Stimulated activated CD4-positive, alpha-beta T cell treated with anti-CD3 and anti-CD28 coated beads, Interleukin-4, amount 100 ng/mL, for 48 hours (primary cell): ENCODE measurements at places on chromosomes 4 and X.

- no peak for DNase-seq
Observed at GRCh38 chr4:76718831-76719230, 179.1 kb downstream of the SOWAHB start.

DNA sequence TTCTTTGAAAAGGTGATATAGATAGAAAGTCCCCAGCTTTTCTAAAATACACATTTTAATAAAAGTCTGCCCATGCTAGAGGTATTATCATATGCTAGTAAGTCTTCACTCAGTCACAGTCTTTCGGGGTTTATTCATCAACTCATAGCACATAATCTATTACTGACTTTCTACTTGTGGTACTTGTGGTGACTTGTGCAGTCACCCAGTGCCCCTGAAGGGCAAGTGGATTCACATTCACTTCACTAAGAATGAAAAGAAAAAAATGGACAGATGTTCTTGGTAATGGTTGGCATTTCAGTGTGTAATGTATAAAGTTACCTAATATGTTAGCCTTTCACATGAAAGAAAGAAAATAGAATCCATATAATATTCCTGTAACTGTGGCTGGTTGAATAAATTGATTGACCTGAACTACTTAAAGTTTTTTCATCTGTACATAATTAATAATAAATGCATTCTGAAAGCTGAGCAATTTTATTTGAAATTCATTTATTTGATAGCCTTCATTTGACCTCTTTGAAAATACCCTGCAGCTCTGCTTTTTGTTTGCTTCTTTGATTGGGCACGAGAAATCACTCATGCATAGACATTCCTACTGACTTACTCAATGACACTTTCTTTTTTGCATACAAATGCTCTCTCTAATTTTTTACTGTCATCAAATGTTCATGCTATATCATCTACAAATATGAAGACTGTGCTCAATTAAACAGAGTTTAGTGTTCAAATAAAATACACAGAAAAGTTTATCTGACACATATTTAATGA lies 39.5 kb upstream of the ZNF330 start:
- DNase-seq = no peak

GRCh38 chr4:89263265-89263664 lies 44.3 kb downstream of the GPRIN3 start:
- no peak for DNase-seq

DNA sequence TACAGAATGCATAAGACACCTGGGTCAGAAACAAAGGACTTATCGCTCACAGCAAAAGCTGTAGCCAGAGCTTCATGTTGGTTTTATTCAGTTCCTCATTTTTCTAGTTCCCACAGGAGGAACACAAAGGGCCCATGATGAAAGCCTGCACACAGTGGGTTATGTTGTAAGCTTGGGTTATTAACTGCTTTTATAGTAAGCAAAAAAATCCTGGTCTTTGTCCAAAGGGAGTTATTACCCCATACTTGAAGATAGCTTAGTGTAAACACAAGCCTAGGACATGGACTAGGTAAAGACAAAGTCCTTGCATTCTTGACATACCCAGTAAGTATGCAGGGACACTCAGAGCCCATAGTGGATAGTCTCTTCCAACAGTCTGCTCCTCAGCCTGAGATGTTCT lies 11.7 kb downstream of the BBS12 start:
- no peak for DNase-seq

- no peak for DNase-seq
Observed at GRCh38 chr4:76091052-76091451, 16.5 kb downstream of the ART3 start.

- no peak for DNase-seq
Observed at GRCh38 chr4:90641861-90642599, 514.8 kb downstream of the CCSER1 start.

GRCh38 chr4:22238742-22239141 lies 277.1 kb downstream of the ADGRA3 start:
- DNase-seq = no peak

GRCh38 chrX:97551821-97552220 lies 668.1 kb downstream of the RPA4 start:
- no peak for DNase-seq

DNA sequence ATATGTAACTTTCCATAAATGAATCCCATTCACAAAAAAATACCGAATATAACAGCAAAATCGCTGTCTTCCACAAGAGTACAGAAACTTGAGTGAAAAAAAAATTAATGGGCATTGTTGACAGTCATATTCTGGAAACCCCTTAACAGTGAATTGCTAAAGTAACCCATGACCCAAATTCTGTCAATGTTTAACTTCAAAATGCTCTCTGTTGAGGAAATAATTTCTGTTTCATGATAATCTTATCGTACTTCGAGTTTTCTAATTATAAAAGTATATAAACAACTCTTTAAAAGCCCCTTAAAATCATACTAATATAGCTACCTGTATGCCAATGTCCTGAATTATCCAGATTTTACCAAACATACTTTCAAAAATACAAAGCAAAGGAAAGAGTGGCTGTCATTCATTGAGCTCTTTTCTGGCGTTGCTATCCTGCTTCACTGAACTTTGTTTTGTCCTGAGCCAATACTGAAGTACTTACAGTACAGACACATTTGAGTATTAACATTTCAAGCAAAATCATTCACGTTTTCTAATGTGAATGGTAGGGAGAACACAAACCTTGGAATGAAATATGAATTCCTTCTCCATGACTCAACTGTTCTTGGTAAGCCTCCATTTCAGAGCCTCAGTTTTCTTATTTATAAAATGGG lies 2.4 kb downstream of the XAGE3 start:
- DNase-seq = no peak

DNA sequence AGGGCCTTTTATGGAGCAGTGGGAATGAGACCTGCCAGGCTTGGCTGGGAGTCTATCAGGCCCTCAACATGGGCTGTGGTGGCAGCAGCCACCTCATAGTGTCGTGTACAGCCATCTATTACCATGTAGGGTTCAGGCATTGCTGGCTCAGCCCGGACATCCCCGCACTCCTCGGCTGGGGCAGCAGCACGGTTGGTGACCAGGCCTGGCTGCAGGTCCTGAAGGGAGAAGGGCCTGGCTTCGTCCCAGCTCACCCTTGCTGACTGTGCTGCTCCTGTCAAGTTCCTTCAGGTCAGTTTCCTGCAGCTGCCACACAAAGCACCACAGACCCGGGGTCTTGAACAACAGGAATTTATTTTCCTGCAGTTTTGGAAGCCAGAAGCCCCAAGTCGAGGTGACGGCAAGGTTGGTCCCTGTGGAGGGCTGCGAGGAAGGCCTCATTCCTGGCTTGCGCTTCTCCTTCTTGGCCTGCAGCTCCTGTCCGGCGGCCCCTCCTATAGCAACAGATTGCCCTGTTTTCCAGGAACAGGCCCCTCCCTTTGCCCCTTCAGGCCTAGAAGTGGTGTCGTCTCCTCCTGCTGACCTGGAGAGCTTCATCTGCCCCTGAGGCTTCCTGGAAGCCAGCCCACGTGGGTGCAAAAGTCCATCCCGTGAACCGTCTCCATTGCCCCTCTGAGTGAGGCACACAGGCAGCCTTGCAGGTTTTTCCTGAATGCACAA lies 25.2 kb upstream of the SORCS2 start:
- no peak for DNase-seq

GRCh38 chr4:80128941-80129340 lies 55.9 kb upstream of the ANTXR2 start:
- no peak for DNase-seq

DNA sequence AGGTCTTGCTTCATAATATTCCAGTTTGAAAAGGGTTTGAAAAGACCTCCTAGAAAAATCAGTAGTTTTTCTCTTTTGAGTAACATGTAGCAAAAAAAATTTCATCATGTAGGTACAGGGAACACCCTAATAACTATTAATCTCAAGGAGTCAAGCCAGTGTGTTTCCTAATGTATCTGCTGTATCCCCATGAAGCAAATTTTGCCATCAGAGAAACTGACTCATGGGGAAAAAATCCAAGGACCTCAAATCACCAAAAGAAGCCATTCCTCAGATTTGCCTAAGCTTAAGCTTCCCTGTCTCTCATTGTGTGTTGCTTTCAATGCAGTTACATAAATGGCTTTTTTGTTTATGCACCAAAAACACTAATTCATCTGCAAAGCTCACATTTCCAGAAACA lies 29.7 kb downstream of the F9 start:
- no peak for DNase-seq

GRCh38 chr4:13640149-13640940 lies 12.8 kb upstream of the BOD1L1 start:
- no peak for DNase-seq

DNA sequence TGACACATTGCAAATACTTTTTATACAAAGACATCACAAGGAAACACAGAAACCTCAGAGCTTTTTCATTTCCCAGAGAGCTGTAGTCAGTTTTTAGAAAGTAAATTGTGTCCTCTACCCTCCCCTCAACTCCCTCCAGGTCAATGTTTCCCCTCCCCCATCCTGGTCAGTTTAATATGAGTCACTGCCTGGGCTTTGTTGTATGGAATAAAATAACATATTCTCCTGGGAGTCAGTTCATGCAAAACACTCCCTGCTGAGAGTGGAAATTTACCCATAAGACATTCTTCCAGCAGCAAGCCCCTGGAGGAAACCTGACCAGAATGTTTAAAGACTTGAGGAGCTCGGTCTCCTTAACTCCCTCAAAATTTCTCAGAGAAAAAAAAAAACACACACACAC lies 270.1 kb upstream of the LDB2 start:
- DNase-seq = no peak

DNA sequence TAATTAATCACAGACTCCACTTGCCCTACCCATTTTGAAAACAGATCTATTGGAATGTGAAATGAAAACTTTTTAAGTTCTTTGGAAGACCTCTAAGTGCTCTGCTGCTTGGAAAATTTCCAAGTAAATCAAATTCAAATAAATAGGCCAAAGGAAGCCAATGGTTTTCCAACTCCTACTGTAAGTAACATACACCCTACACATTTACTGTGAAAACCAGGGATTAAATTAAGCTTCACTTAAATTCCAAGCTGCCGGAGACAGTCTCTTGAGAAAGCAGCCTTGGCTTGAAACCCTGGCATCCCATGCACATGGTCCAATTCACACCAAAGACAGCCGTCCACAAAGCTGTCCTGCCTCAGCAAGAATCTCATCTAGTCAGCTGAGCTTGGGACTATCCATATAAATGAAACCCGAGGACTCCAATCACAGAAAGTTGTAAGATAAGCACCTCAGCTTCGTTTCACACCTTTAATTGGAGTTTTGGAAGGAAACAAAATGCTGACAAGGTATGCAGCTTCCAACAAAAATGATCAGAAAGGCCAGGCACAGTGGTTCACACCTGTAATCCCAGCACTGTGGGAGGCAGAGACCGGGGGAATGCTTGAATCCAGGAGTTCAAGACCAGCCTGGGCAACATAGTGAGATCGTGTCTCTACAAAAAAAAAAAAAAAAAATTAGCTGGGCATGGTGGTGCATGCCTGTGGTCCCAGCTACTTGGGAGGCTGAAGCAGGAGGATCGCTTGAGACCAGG lies 88.6 kb downstream of the APBB2 start:
- DNase-seq = no peak

DNA sequence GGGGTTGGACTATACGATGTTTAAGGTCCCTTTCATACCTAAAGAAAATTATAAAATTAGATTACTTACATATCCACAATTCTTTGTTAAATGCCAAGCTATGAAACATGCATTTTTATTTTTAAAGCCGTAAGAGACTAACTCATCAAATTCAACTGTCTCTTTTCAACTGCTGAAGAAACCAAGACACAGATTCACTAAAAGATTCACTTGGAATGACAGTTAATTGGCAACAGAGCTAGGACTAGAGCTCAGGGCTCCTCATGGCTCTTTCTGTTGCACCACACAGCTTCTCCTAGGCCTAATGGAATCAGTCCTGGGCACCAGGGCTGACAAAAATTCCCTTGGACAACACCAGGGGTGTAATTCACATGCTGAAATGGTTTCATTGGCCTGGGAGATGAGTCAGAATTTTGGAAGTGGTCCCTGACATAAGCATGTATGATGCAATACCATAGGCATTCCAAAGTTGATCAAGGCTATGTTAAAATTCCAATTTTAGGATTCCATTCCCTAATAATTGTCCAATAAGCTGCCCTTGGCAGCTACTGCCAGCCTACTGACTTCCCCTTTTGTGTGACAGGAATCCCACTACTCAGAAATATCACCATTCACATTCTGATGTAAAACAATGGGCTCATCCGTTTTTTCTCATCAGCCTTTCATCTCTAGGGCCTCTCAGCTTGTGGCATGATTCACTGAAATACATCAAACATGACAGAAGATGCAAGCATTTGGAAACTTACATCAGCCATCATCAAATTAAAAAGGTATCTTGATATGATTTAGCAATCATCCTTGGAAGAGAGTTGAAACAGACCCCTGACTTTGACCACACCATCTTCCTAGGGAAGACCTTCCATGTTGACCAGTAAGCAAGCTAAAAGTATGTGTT lies 54.2 kb downstream of the PLAC1 start:
- DNase-seq = no peak

DNA sequence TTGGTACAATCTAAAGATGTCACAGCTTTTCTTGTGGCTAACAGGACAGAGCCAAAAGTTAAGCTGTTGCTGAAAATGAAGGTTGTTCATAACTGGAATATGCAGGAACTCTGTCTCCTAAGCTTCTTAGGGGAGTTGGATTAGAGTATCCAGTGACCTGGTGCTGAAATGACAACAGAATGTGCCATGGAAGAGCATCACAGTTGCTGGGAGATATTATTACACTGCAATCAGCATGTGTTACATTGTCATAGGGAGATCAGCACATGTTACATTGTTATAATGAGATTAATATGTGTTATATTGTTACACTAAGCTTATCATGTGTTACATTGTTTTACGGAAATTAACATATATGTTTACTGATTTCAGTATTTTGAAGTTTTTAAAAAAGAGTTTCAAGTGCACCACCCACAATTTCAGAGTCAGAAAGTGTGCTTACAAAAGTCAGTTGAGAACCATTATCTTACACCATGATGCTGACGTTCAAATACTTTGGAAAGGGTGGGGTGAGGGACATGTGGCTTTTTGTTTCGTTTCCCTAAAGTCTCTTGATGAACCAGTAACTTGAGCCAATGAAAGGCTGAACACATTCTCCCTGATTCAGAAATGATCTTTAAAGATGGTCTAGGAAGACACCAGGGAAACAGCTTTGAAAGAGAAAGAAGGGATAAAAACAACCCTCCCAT lies 113.4 kb downstream of the DRD5 start:
- no peak for DNase-seq
